ENCODE measurements at places on chromosomes 4 and X.

- no peak for DNase-seq
These were observed 145.4 kb downstream of the CPEB2 start for GRCh38 chr4:15147714-15148113.

GRCh38 chr4:37400241-37400881 lies 155.8 kb downstream of the NWD2 start:
- DNase-seq = no peak

DNA sequence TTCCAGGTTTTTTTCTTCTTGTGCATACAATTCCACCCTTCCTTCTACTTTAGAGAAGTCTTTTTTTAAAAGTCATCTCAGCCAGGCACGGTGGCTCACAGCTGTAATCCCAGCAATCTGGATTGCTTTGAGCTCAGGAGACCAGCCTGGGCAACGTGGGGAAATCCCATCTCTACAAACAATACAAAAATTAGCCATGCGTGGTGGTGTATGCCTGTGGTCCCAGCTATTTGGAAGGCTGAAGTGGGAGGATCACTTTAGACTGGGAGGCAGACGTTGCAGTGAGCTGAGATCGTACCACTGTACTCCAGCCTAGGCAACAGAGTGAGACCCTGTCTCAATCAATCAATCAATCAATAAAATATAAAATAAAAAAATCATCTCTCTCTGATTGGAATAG lies 14.8 kb downstream of the ELOVL6 start:
- DNase-seq = no peak

GRCh38 chr4:111748157-111748556 lies 397.1 kb upstream of the FAM241A start:
- no peak for DNase-seq
